Calu3 (cell line): ENCODE measurements at places on chromosomes 12 and 14. TPM values are rescaled to one million over a fixed set of nuclear protein-coding genes. Genes with fewer than 3 reads are reported as not detected.

ERO1A gene
- 117 and 129 TPM in 2 replicates for total RNA-seq

TSHR gene
- total RNA-seq = not detected in 2 replicates

ZCRB1 gene
- 38.1 and 38.9 TPM in 2 replicates for total RNA-seq

JAG2 gene
- total RNA-seq = 13.8 and 17.6 TPM in 2 replicates

FOXN4 gene
- total RNA-seq = not detected in 2 replicates

FAM222A gene
- 2.4 and 3.1 TPM in 2 replicates for total RNA-seq

TMTC2 gene
- 31.2 and 31.4 TPM in 2 replicates for total RNA-seq

DNA sequence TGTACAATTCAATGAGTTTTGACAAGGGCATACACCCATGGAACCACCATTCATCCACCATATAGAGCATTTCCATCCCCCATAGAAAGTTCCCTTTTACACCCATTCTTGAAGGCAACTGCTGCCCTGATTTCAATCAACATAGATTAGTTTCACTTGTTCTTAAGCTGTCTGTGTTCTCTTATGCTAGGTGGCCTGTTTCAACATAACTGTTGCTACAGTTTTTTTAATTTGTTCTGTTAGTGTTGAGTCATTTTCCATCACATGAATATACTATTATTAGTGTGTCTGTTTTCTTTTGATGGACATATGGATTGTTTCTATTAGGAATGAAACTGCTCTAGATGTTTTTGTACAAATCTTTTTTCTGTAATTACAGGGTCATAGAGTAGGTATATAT lies 123.4 kb downstream of the PTPRQ start:
- DNase-seq = no peak

DNA sequence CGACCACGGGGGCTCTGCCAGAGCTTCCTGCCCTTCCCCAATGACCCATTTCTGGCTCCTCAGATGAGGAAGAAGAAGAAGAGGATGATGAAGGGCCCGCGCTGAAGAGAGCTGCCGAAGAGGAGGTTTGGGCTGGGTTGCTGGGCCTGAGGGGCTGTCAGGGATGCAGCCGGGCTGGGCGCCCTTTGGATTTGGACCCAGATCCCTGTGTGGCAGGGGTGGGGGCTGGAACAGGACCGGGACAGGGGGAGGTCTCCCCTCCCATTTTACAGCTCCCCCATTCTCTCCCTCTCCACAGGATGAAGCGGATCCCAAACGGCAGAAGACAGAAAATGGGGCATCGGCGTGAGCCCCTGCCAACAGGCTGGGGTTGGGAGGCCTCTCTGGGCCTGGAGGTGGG lies 2.2 kb upstream of the LAG3 start:
- DNase-seq = no peak

DNA sequence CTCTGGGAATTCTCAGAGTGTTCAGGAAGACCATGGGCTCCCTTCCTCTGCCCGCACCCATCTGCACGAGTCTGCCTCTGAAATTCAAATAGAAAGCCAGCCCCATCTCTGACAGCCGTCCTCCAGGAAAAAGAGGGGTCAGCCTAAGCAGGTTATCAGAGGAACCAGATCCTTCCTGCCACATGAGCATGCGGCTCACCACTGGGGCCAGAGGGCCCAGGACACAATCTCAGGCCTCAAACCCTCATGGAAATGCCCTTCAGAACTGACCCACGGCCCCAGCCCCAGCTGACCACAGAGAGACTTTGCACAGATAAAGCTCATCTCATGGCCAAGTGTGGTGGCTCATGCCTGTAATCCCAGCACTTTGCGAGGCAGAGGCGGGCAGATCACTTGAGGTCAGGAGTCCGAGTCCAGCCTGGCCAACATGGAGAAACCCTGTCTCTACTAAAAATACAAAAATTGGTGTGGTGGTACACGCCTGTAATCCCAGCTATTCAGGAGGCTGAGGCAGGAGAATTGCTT lies 23.2 kb downstream of the PXN start:
- DNase-seq = no peak

- no peak for DNase-seq
Observed at GRCh38 chr14:96688629-96689028, 108.6 kb upstream of the VRK1 start.

GRCh38 chr12:94026596-94026995 lies 121.8 kb upstream of the PLXNC1 start:
- no peak for DNase-seq

DNA sequence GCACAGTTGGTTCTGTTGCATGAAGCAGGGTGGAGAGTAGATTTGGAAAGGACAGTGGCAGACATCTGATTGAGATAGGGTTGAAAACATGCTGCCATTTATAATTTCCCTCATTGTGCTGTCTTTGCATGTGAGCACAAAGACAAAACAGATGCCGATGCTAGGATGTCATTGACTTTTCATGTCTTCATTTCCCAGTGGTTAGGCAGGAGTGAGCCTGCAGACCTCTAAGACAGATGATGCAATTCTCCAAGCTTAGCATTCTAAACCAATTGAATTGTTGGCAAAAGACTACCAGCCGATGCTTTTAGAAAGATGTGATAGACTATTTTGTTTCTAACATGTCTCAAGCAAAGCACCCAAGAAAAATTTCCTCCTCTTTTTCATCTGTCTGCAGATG lies 37.1 kb upstream of the PELI2 start:
- DNase-seq = no peak

GRCh38 chr14:58947814-58948445 lies 240.5 kb upstream of the DAAM1 start:
- no peak for DNase-seq

- DNase-seq = no peak
Observed at GRCh38 chr12:111314953-111315539, 53.8 kb downstream of the PHETA1 start.

DNA sequence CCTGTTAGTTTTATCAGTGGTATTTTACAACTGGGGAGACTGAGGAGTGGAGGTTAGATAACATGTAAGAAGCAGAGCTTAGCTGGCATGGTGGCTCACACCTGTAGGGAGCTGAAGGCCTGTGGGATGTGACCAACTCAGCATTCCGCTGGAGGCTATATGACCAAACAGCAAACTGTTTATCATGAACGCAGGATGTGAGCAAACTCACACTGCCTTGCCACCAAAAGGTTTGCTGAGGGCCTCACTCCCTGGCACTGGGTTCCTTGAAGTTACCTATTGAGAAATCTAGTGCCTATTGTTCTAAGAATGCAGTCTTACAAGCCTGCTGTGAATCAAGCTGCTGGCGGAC lies 23.4 kb downstream of the JKAMP start:
- DNase-seq = no peak

DNA sequence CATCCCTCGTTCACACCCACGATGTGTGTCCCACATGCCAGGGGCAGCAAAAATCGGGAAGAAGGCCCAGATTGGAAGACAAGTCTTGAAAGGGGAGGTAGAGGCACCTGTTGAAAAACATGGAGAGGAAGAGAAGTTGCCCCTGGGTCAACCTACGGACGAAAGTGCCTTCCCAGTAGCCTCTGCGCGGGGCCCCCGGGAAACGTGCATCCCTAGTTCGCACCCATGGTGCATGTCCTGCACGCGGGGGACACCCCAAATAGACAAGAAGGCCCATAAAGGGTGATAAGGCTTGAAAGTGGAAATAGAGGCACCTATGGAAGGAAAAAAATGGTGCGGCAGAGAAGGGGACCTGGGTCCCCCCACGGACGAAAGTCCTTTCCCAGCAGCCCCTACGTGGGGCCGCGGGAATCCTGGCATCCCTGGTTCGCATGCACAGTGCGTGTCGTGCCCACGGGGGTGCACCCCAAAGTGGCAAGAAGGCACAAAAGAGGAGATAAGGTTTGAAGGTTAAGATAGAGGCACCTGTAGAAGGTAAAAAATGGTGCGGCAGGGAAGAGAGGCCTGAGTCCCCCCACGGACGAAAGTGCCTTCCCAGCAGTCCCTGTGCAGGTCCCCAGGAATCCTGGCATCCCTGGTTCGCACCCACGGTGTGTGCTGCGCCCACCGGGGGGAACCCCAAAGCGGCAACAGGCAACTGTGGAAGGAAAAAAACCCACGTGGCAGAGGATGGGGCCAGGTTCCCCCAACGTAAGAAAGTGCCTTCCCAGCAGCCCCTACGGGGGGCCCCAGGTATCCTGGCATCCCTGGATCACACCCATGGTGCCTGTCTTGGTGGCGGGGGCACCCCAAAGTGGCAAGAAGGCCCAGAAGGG lies 278.3 kb downstream of the ALG10 start:
- DNase-seq = no peak

DNA sequence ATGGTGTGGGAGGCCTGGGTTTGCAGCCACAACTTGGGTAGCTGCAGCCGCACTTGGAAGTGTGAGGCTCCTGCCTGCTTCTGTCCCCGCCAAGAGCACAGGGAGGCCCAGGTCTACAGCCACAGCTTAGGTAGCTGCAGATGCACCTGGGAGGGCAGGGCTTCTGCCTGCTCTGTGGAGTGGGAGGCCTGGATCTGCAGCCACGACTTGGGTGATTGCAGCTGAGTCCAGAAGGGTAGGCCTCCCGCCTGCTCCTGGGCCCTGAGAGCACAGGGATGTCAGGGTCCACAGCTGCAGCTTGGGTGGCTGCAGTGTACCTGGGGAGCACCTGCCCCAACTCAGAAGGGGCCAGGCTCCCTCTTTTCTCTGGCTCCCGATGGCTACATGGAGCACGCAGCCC lies 287.3 kb downstream of the AEBP2 start:
- no peak for DNase-seq

- DNase-seq = no peak
Observed at GRCh38 chr12:121784460-121784859, 9.0 kb downstream of the RHOF start.

- peak; percentile 45 for DNase-seq
Observed at GRCh38 chr12:94616203-94616729, 34.1 kb downstream of the TMCC3 start.

GRCh38 chr12:124768452-124769162 lies 95.1 kb downstream of the SCARB1 start:
- DNase-seq = no peak

DNA sequence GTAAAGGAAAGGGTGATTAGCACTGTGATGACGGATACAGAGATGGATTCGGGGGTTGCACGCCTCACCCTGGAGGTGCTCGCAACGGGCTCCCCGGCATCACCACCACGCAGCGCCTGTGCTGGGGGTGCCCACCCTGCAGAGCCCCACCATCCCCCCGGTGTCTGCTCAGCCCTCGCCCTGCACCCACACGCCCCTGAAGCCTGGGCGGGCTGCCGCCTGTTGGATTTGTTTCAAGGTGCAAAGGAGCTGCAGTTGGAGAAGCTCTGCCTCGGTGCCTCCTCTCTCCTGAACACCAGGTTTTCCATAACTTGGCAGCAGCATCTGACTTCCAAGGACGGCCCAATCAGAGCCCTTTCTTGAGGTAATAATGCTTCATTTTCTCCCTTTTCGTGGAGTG lies 106.1 kb upstream of the TMEM132D start:
- no peak for DNase-seq
